ENCODE measurements at places on chromosomes 3 and 15.
A peak's percentile ranks its signal among the peaks of the same experiment; 100 is the strongest.

- no peak for DNase-seq
Measured at GRCh38 chr15:58332676-58333400, 99.0 kb upstream of the LIPC start.

DNA sequence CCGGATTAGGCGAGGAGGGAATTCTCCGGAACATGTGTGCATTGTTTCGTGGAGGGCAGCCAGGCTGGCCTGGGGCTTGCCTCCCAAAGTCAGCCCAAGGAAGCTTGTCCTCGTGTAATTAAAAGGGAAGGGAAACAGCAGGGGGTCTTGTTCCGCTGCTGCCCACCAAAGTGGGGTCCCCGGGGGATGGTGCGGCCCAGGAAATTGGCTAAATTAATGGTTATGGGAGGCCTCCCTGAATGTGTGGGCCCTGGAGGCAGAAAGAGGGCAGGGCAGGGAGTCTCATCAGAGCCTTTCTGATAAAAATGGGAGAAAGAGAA is 118.1 kb downstream of the OPA1 start:
- no peak for DNase-seq

GRCh38 chr3:136631424-136631823 is 120.8 kb downstream of the STAG1 start:
- DNase-seq, result no peak

DNA sequence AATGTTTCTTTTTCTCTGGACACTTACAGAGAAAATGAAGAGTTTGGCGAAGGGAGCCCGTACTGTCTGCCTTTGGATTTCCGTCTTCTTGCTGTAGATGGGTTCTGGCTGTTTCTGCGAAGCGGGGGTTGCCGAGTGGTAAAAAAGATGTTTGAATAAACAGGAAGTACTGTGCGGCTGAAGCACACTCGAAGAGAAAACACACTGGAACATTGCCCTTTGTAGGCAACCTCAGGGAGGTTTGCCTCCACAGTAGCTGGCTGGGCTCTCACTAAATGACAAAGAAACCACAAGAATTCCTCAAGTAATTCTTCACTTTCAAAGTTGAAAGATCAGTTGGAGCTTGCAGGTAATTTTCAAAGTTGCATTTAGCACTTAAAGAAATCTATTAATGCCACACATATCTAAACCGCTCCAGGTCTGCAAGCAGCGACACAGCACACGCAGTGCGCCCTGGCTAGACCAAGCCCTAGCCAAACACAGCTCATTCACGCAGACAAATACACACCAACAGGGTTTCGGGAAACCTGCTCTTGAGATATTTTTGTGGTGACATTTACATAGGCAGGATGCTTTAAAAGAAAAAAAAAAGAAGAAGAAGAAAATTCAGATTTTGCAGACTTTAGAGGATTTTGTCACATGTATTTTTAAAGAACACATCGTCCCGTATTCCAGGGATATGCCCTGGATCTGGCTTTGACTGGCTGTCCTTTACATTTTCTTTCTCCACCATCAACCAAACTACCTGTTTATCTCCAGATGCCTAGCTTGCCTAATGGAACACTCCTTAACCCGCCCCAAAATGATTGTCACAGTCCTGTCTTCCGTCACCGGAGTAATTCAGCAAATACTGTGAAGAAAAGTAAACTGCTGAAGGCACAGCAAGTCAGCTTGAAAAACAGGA is 452.8 kb downstream of the FOXP1 start:
- peak; percentile 42 for DNase-seq

- DNase-seq, result no peak
Measured at GRCh38 chr3:196868297-196868661, 559 bp downstream of the SENP5 start.
